Activated T-helper 1 cell treated with Interleukin-2 at 50 U/mL for 16 hours (primary cell): ENCODE measurements at places on chromosomes 11 and 22.

DNA sequence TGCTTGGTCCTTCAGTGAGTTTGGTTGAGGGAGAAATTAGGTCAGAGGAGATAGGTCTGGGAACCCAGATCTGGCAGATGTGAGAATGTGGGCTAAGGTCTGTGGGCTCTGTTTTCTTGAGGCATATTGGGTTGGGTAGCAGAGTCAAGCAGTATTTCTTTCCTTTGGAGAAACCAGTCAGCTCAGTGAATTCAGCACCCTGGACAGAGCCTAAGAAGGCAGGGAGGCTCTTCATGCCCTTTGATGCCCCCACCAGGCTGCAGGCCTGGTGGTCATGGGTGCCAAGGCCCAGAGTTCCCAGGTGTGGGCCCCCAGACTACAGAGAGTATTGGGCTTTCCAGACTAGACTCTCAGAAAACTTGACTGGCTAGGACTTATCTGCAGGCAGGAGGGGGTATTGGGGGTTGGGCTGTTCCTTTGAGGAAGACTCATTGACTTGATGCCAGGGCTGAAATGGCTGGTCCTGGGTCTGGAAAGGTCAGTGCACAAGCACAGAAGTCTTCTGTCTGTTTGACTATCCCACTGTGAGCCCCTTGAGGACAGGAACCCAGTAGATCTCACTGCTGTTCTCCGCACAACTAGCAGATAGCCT, 45.3 kb upstream of the NECTIN1 start:
- no peak for DNase-seq

- no peak for DNase-seq
These were observed 10.9 kb upstream of the HBE1 start for GRCh38 chr11:5280582-5281102.

- DNase-seq, result no peak
These were observed 99.3 kb upstream of the GAL start for GRCh38 chr11:68584991-68585524.

DNA sequence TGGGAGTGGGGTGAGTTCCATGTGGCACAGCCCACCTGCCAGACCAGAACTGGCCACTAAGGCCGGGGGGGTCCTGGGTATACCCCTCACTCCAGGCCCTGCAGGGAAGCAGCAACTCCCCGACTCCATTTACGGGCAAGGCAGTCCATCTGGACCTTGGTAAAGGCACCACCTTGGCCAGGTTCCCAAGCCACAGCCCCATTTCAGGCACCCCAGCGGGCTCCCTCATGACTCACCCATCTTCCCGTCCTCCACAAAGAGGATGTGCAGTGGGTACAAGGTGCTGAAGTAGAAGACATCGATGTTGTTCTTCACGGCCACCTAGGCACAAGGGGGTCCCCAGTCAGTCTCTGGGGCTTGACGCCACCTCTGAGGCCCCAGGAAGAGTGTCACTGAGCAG, 15.7 kb upstream of the RASL10A start:
- no peak for DNase-seq

- no peak for DNase-seq
These were observed 30.9 kb downstream of the C11orf58 start for GRCh38 chr11:16769386-16769785.

- no peak for DNase-seq
These were observed 48.4 kb upstream of the C11orf58 start for GRCh38 chr11:16690086-16690485.

GRCh38 chr22:50633086-50633485, 5.1 kb upstream of the ARSA start:
- no peak for DNase-seq

DNA sequence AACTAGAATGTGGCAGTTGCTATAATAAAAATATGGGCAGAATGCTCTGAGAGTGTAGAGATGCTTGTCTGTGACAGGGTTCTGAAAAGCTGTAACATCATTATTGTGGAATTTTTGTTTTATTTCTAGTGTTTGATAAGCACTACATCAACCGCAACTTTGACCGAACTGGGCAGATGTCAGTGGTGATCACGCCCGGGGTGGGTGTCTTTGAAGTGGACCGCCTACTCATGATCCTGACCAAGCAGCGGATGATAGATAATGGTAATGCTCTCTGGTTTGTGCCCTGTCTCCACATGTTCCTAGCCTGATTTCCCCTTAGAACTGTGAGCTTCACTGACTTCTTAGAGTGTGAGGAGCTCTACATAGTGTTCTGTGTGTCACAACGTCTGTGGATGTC, 48.8 kb downstream of the DEPDC5 start:
- no peak for DNase-seq

DNA sequence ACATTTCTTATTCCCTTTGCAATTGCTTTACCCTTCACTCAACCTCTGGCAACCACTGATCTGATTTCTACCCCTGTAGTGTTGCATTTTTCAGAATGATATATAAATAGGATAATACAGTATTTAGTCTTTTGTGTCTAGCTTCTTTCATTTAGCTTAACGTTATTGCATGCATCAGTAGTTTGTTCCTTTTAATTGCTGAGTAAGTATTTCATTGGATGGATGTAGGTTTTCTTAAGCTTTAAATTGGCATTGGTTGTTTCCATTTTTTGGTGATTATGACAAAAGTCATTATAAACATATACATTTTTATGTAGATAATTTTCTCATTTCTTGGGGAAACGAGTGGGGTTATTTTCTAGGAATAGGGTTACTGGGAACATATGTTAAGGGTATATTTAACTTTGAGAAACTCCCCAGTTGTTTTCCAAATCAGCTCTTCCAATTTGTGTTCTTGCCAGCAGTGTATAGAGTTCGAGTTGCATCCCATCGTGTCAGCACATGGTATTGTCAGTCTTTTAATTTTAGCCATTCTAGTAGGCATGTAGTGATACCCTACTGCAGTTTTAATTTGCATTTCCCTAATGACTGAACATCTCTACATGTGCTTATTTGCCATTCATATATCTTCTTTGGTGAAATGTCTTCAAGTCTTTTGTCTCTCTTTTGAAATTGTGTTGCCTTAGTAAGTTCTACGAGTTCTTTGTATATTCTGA, 60.3 kb downstream of the DDX10 start:
- no peak for DNase-seq

DNA sequence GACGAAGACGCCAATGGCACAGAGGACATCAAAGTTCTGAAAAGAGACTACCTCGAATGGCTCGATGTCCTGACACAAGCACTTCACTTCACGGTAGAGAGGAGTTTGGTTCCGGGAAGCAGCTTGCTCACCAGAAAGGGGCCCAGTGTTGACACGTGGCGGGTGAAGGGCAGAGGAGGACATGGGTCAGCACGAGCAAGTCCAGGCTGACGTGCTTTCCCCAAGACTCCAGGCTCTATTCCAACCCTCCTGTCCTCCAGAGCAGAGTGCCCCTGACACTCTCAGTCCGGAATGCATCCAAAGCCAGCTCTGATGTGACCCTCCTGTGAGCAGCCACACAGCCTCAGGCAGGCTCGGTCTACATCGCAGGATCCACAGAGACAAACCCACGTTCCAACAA, 77.5 kb upstream of the BID start:
- DNase-seq, result no peak

GRCh38 chr22:41222846-41223507, 17.8 kb downstream of the CHADL start:
- no peak for DNase-seq
